ENCODE measurements at places on chromosomes 11 and 22.

DNA sequence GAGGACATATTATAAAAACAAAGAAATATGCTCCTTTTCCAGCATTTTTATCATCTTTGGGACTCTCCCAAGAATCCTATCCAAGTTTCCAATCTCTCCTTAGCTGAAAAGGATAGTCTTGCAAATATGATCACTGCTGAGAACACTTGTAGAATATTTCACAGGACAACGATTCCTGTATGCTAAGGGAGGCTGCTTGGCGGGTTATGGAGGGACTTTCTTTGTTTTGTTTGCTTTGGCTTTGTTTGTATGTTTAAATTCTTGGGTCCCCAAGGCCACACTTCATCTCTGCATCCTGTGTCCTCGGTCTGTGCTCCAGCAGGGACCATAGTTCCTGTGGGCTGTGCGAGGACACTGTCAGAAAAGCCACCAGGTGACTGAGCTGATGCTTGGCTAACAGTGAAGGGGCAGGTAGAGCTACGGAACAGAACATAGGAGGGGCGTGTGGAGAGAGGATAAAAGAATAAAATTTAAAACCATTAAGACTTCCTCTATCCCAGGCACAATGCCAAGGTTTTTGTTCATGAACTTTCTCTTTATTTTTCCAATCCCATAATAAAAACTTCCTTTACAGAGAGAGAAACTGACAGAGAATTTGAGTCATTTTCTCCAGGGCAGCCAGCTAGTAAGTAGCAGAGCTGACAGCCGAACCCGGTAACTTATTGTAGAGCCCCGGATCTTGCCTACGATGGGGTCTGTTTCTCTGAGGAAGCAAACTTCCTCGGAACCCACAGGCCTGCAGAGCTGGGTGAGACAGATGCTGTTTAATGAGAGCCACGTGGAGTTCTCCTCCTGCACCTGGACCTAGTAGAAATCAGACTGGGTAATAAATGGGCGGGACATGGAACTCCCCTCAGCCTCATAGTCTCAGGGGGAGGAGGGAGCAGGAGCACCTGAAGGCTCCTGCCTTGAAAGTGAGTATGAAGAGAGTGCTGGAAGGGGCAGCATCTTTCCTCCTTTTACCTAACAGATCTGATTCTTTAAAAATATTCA is at the start of gene IZUMO1R:
TSS of gene IZUMO1R (plus strand) at position 615 of the 993 bp plus-strand sequence. CDS start 1,057 bp downstream, outside the sequence.
- DNase-seq, result no peak

DNA sequence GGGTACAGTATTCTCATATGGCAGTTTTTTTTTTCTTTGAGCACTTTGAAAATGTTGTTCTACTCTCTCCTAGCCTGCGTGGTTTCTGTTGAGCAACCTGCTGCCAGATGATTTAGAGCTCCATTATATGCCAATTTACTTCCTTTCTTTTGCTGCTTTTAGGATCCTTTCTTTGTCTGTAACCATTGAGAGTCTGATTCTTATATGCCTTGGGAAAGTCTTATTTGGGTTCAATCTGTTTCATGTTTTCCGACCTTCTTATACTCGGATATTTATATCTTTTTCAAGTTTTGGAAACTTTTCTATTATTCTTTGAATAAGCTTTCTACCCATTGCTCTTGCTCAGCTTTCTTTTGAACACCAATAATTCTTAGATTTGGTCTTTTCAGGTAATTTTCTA is 138.1 kb upstream of the RAG2 start:
- no peak for DNase-seq

- no peak for DNase-seq
These were observed 137.8 kb downstream of the KIRREL3 start for GRCh38 chr11:126862664-126863243.

GRCh38 chr22:45235851-45236342 is 4.8 kb downstream of the KIAA0930 start:
- DNase-seq, result no peak

DNA sequence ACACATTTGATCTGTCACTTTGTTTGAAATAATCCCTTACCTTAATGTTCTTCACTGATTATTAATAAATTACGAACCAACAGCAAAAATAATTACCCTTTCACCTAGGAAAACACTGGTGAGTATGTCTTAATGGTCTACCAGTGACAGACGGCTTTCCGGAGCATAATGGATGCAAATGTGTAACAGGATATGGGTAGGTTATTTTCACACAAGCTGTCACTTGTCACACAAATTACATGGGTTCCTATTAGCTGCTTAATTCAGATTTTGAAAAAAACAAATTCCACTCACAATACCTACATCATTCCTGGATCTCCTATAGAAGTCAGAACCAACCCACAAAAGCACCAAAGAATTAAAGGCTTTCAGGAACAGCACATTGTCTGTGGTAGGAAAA is 127.9 kb downstream of the WT1 start:
- no peak for DNase-seq

DNA sequence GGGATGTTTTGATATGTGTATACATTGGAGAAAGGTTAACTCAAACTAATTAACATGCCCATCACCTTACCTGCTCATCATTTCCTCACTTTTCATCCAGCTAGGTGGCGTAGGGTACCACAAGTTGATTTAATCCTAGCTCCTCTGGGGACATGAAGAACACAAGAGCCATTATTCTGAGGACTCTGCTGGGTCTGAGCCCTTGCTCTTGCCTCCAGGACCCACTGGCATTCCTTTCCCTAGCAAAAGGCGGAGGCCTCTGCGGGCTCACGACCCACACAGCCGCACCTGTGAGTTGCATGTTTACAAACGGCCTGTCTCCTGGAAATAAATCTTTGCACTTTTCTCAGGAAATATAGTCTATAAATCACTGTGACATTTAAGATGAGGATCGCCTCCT is 871.9 kb downstream of the TBC1D22A start:
- DNase-seq, result no peak

- DNase-seq, result no peak
These were observed 35.0 kb downstream of the PPFIA1 start for GRCh38 chr11:70305501-70305900.

Measured in spinal cord (tissue), 10 donors.